ENCODE measurements at places on chromosomes 5 and 9. TPM values are rescaled to one million over a fixed set of nuclear protein-coding genes. Genes with fewer than 3 reads are reported as not detected.

PHF24 gene
- 0.07 TPM for total RNA-seq

PCDHB13 gene
- 0.93 TPM for total RNA-seq

ANGPTL2 gene
- 1.0 TPM for total RNA-seq

CDH10 gene
- not detected for total RNA-seq

RALGPS1 gene
- 3.0 TPM for total RNA-seq

JAKMIP2 gene
- total RNA-seq, result not detected

PSD2 gene
- not detected for total RNA-seq

TAS2R1 gene
- total RNA-seq, result not detected

GHR gene
- total RNA-seq, result not detected

PROB1 gene
- not detected for total RNA-seq

IFNA1 gene
- total RNA-seq, result not detected

PDE8B gene
- not detected for total RNA-seq

LRSAM1 gene
- total RNA-seq, result 9.5 TPM

CKMT2 gene
- total RNA-seq, result not detected

PDGFRB gene
- 16.3 TPM for total RNA-seq

TCERG1 gene
- total RNA-seq, result 21.5 TPM

LNPEP gene
- total RNA-seq, result 12.9 TPM

SPINK7 gene
- total RNA-seq, result not detected

SCGB3A2 gene
- total RNA-seq, result not detected

PGM5 gene
- total RNA-seq, result not detected

SLC27A6 gene
- total RNA-seq, result not detected

ABLIM3 gene
- 10.4 TPM for total RNA-seq

DDX46 gene
- 8.5 TPM for total RNA-seq

PCA3 gene
- not detected for total RNA-seq

PCDHA12 gene
- total RNA-seq, result not detected

HACD4 gene
- total RNA-seq, result 2.2 TPM

IL5 gene
- total RNA-seq, result not detected

SPINK6 gene
- not detected for total RNA-seq

CCNH gene
- 58.3 TPM for total RNA-seq

MAMDC2 gene
- total RNA-seq, result 3.1 TPM

SLC34A3 gene
- total RNA-seq, result not detected

ROPN1L gene
- total RNA-seq, result 3.6 TPM

HRCT1 gene
- 26.7 TPM for total RNA-seq

SHC3 gene
- 1.0 TPM for total RNA-seq

TPPP gene
- total RNA-seq, result not detected

KCTD16 gene
- 2.6 TPM for total RNA-seq

ISL1 gene
- 1.6 TPM for total RNA-seq

RIGI gene
- 5.8 TPM for total RNA-seq

DNM1 gene
- 15.3 TPM for total RNA-seq

TYRP1 gene
- total RNA-seq, result not detected

FIBCD1 gene
- total RNA-seq, result 33.0 TPM

TAF11L5 gene
- not detected for total RNA-seq

SLC1A1 gene
- 41.6 TPM for total RNA-seq

RPP25L gene
- 40.9 TPM for total RNA-seq

All from Caki2 (cell line).